ENCODE measurements at places on chromosomes 16 and 17.

DNA sequence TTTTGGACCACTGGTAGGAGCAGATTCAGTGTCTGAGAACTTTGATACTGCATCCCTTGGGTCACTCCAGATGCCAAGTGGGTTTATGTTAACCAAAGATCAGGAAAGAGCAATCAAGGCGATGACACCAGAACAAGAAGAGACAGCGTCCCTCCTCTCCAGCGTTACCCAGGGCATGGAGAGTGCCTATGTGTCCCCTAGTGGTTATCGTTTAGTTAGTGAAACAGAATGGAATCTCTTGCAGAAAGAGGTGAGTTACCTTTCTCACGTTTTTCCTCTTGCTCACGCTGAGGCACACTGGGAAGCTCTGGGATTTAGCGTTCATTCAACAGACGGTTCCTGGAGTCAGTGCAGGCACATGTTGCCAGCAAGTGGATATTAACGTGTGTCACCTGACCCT lies 58.0 kb downstream of the NUP88 start:
- no peak for DNase-seq

- DNase-seq, result no peak
These were observed 527 bp upstream of the UBE2Z start for GRCh38 chr17:48907713-48908046.

DNA sequence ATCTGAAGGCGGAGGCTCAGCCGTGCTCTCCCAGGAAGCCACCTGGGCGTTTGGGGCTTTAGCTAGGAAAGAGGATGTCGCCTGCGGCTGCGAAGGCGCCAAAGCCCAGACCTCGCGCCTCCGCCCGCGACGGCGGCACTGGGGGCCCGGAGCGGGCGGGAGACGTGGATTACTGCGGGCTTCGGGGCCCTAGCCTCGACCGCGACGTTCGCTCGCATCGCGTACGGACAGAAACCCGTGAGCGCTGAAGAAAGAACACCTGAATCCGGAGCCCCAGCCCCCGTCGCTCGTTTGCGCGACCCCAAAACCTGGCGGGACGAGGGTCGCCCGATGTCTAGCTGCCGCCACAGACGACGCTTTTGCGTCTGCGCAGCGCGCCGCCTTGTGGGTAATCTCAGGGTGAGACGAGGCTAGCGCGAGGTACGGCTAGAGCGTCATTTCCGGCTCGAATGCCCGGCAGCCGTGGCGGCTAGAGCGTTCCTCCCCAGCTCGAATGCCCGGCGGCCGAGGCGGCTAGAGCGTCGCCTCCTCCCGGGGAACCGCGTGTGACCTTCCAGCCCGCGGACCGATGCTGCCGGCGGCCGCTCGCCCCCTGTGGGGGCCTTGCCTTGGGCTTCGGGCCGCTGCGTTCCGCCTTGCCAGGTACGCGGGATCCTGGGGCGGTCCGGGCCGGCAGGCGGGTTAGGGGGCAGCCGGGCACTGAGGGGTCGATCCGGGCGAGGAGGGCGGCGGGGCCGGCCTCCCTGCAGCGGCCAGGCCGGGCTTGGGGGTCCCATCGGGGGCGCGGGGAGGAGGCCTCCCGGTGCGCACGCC lies at the start of gene MRPL12:
Gene MRPL12 (plus strand): TSS at position 434 of the 813 bp plus-strand sequence. CDS start 135 bp downstream, at position 569.
- DNase-seq, result peak; percentile 62

DNA sequence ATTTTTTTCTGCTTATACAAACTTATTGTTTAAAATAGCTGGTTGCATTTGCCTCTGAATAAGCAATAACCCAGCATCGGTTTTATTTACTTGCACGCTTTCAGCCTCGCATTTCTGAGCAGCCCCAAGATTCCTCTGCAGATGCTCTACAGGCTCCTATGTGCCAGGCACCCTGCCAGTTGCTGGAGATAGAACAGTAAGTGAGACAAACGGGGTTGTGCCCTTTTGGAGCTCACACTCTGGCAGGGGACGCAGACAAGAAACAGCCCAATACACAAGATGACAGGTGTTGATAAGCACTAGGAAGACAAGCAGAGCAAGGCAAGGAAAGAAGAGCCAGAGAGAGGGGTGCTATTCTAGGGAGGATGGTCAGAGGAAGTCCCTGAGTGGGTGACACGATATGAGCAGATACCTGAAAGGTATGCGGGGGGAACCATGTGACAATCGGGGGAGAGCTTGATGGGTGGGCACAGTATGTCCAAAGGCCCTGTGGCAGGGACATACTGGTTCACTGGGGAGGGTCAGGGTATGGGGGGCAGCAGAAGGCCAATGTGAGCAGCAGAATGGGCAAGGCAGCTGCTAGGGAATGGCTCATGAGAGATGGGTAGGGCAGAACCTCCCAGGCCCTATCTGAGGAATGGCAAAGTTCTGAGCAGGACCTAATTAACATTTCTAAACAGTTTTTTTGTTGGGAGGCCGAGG lies 18.7 kb upstream of the ADORA2B start:
- no peak for DNase-seq

- DNase-seq, result no peak
These were observed 9.6 kb downstream of the CTRB1 start for GRCh38 chr16:75228143-75228976.

- no peak for DNase-seq
These were observed 7.4 kb upstream of the PSMC3IP start for GRCh38 chr17:42584880-42585279.

DNA sequence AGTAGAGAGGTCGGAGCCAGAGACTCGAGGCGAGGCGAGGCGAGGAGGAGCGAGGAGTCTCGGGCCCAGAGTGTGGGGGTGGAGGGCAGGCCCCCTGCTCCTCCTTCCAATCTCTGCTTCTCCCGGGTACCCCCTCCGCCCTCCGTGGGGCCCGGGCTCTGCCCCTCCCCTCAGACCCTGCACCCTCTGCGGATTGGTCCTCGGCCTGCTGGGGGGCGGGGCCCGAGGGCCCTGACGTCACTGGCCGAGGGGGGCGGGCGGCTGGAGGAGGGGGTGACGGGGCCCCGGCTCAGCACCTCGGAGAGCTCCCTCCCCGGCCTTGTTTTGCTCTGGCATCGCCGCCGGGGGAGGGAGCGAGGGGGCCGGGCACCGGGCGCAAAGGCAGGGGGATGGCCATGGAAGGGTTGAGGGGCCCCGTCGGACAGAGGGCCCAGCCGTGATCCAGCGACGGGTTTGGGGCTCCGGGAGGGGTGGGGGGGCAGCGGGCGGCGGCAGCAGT lies at the start of gene RUNDC3A:
Gene RUNDC3A (plus strand): TSS at position 282 of the 499 bp plus-strand sequence. CDS start 232 bp downstream, outside the sequence.
- peak; percentile 46 for DNase-seq

GRCh38 chr16:4414187-4414917 lies 2.0 kb downstream of the CORO7 start:
- no peak for DNase-seq

- DNase-seq, result no peak
These were observed 61.3 kb upstream of the SIAH1 start for GRCh38 chr16:48446534-48446920.

Data from GOT3 (cell line).